ENCODE measurements at places on chromosomes 1 and 21.

GRCh38 chr1:187837787-187838186 is 1009.0 kb downstream of the PLA2G4A start:
- DNase-seq = no peak

DNA sequence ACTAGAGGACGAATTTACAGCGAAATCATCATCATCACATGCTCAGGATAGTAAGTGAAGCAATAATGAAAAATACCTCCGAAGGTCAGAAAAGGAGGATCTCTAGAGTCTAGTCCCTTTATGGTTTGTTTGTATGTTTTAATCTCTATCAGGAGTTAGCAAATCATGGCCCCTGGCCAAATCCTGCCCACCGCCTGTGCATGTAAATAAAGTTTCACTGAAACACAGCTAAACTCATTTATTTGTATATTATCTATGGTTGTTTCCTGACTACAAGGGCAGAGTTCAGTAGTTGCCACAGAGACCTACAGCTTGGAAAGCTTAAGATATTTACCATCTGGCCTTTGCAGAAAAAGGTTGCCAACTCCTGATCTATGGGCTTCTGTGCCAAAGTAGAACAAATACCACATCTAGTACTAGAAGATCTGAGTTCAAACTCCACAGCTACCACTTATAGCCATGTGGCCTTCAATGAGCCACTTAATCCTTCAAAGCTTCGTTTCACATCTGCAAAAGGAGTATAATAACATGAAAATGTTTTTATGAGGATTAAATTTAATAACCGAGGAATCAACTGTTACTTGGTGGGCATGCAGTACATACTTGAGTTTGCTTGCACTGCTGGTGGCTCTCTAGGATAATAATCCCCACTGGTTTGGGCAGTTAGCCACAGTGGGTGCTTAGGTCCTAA is 94.0 kb upstream of the KIF26B start:
- peak; percentile 9 for DNase-seq

DNA sequence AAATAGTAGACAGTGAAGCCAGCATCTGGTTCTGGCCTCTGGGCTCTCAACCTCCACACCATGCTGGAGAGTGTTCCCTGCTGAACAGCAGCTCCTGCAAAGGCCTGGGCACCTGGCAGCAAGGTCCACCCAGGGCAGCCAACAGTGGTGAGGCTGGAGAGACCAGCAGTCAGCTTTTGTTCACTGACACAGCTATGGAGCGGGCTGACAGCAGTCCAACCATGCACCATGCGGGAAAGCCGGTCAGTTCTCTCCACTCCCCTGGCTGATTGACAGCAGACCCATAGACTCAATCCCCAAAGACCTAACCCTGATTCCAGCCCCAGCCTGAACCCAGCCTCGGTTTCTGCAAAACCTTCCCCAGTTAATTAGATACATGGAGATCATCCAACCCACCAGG is 49.0 kb downstream of the KLHDC7A start:
- no peak for DNase-seq

DNA sequence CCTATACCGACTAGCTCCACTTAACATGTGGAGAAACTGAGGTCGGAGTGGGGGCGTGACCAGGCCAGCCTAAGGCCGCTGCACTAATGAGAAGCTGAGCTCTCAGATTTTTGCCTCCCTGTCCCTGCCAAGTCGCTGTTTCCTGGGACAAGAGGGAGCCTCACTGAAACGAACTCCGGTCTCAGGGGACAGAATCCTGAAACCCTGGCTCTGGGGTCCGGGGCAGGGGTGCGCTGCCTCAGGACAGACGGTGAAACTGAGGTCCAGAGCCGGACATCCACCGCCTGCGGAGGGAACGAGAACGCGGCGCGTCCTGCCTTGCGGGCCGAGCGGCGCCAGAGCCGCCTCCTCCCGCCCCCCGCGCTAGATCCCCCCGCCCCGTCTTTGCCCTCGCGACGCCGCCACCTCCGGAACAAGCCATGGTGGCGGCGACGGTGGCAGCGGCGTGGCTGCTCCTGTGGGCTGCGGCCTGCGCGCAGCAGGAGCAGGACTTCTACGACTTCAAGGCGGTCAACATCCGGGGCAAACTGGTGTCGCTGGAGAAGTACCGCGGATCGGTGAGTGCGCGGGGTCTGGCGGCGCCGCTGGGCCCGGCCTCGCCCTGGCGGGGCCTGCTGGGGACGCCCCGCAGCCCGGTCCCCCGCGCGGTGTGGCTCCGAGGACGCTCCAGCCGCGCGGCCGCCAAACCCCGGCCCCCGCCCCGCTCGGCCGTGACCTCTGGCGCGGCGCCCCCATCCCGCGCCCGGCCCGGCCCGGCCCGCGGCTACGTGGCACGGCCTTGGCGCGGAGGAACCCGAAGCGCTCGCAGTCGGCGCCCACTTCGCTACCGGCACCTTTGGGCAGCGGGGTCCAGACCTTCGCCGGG is at the start of gene GPX7:
Gene GPX7, plus strand, starts transcription at position 381 of the 865 bp plus-strand sequence. Its CDS starts 39 bp downstream, at position 420.
- peak; percentile 56 for DNase-seq

DNA sequence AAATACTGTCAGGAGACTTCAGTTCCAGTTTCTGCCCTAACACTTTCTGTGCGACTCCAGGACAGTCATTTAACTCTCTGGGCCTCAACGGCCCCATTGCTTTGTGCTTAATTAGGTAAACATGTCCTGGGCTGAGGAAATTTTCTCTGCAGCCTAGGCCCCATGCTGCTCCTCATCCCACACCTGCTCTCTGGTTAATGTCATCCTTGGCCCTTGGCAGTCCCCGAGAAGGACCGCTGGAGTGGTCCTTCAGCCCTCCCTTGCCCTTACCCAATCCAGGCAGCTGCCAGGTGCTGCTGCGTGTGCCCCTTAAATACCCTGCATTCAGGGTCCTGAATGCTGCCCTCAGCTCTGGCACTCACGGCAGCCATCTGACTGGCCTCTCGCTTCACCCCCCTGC is 18.7 kb downstream of the UBL4B start:
- no peak for DNase-seq

GRCh38 chr1:13901597-13901996 is 201.6 kb downstream of the PRDM2 start:
- DNase-seq = no peak

GRCh38 chr1:236175642-236176336 is 33.5 kb downstream of the GPR137B start:
- no peak for DNase-seq

All from fibroblast of mammary gland (primary cell).